ENCODE measurements at places on chromosomes 16 and 17.

- no peak for DNase-seq
These were observed 2.7 kb upstream of the HOXB9 start for GRCh38 chr17:48628649-48629410.

GRCh38 chr17:72603420-72604242 lies 482.8 kb downstream of the SOX9 start:
- no peak for DNase-seq

DNA sequence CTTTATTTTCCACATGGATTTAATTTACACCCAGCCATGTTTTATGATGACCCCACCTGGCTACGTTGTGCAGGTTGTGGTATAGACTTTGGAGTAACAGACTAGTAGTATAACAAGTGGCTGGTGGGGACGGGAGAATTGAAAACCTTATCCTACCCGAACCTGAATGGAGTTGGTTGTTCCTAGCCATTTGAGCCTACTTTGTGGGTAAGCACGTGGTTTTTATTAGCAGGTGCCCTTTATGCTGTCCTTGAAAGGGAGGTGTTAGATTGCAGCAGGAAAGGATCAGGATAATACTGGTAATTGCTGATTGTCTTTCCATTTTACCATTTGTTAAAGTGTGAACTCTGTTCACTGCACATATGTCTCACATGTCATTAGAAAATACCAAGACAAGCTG lies 31.9 kb upstream of the PHAF1 start:
- no peak for DNase-seq

GRCh38 chr17:81518785-81519283 lies 6.2 kb upstream of the ACTG1 start:
- no peak for DNase-seq

- DNase-seq, result no peak
These were observed 4.9 kb upstream of the TBX4 start for GRCh38 chr17:61447358-61447757.

DNA sequence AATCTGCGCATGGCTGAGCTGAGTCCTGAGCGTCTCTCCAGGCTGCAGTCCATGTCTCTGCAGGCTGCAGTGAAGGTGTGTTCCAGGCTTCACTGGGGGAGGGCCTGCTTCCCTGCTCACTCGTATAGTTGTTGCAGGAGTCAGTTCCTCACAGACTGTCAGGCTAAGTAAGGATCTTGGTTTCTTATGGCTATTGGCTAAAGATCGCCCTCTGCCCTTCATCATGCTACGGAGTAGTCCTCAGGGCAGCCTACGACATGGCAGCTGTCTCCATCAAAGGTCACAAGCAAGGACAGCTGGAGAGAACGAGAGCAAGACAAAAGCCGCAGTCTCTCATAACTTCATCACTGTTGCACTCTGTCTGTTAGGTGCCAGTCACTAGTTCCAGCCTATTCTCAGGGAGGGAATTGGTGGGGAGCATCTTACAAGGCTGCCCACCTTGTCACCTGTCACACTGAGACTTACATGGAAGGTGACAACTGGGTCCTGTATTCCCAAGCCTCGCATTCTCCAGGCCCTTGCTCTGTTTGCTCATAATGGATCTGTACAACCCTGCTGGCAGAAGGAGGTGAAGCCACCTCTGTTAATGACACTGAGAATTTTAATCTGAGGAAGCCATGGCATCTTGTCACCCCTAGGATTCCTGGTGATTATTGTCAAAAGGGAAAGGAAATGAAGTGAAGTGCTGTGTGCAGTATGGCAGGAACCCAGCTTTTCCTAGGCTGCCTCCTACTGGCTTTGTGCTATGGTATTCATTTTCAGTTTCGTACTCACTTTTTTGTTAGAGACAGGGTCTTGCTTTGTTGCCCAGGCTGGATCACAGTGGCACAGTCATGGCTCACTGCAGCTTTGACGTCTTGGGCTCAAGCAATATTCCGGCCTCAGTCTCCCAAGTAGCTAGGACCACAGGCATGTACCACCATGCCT lies 43.4 kb downstream of the MFSD11 start:
- DNase-seq, result no peak

DNA sequence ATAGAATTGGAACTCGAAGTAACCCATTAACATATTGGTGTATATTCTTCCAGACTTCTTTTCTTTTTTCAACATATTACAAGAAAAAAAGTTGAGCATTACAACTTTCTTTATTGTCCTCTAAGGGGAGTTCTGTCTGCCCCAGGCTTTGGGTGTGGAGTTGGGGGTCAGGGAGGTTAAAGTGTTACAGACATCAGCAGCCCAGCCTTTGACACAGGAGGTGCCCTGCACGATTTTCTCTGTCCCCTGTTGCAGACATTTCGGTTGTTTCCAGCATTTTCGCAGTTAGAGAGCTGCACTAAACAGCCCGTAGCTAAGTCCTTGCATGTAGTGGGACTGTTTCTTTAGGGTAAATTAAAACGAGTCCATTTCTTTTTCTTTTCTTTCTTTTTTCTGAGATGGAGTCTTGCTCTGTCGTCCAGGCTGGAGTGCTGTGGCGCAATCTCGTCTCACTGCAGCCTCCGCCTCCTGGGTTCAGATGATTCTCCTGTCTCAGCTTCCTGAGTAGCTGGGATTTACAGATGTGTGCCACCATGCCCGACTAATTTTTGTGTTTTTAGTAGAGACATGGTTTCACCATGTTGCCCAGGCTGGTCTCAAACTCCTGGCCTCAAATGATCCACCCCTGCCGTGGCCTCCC lies 13.4 kb upstream of the ADCY7 start:
- no peak for DNase-seq
